Uterus (tissue), 4 donors: ENCODE measurements at places on chromosomes 12 and 14.

- DNase-seq = no peak
- no peak overlapping the region for H3K4me3 ChIP-seq
- no peaks in the 10 kb centered on the region for H3K27me3 ChIP-seq
- no peaks in the 10 kb centered on the region for H3K4me1 ChIP-seq
- H3K27ac ChIP-seq = no peak overlapping the region
Measured at GRCh38 chr14:52898496-52898895, 52.4 kb downstream of the FERMT2 start.

- H3K4me1 ChIP-seq = no peaks in the 10 kb centered on the region
- H3K27me3 ChIP-seq = no peaks in the 10 kb centered on the region
- DNase-seq = no peak
- no peak overlapping the region for H3K4me3 ChIP-seq
Measured at GRCh38 chr12:1444142-1444516, 150.3 kb downstream of the FBXL14 start.

DNA sequence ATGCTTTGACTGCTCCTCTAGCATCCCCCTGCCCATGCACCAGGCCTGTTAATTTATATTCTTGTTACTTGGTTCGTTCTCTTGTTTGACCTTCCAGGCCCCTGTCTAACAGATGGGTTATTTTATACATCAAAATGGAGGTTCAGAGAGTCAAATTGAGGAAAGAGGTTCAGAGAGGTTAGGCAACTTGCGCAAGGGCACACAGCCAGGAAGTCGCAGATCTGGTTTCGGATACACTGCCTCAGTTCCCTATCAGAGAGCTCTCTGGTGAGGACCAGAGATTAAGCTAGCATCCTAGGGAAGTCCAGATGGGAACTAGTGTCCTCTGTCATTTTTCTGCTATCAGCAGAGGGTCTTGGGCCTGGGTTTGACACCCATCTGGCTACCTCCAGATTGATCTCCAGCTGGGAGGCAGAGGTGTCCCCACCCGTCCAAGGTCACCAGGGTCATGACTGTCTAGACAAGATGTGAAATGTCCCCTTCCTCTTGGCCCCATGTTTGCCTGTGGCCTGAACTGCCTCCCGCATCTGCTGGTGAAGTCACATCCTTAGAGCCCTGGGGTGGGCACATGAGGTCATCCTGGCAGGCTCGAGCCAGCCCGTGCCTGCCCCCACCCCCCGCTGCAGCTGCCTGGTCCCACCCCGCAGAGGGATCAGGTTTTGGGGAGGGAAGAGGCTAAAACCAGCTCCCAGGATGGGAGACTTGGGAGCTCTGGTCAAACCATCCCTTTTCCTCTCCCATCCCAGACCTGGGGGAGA, 84.3 kb upstream of the NCOR2 start:
- no peaks in the 10 kb centered on the region for H3K27me3 ChIP-seq
- no peak overlapping the region for H3K4me3 ChIP-seq
- peaks cover 15% of the 10 kb centered on the region for H3K4me1 ChIP-seq
- H3K36me3 ChIP-seq = no peaks in the 10 kb centered on the region

- H3K4me1 ChIP-seq = no peaks in the 10 kb centered on the region
- DNase-seq = no peak
- no peaks in the 10 kb centered on the region for H3K27me3 ChIP-seq
- H3K4me3 ChIP-seq = no peak overlapping the region
- no peaks in the 10 kb centered on the region for H3K36me3 ChIP-seq
Measured at GRCh38 chr12:124278389-124279101, 16.3 kb upstream of the RFLNA start.

DNA sequence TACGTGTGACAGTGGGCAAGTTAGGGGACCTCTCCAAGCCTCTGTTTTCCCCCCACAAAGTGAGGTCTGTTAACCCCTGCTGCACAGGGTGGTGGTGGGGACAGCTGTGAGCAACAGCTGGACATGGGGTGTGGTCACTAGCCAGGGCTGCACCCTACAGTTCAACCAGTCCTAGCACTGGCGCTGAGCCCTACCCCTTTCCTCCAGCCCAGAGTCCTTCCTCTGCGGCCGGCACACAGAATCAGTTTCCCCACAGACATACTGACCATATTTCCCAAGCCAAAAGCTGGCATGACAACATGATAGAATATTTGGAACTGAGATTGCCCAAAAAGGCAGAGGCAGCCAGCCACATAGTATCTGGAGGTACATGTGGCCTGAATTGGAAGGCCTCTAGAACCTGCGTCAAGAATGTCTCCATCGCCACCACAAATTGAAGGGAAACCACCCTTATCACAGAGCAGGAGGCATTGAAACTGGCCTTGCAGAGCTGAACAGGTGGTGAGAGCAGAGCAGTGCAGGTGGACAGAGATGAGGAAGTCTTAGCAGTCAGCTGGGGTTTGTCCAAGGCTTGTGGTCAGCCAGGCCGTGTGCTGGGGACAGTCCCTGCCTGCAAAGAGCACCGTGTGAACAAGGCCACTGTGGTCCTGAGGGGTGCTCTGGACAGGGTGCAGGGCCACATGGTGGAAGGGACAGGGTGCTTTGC, 21.2 kb downstream of the DEGS2 start:
- no peak overlapping the region for H3K4me3 ChIP-seq
- no peaks in the 10 kb centered on the region for H3K4me1 ChIP-seq
- H3K27ac ChIP-seq = no peak overlapping the region
- DNase-seq = no peak

GRCh38 chr14:37559386-37559785, 35.7 kb downstream of the FOXA1 start:
- no peaks in the 10 kb centered on the region for H3K36me3 ChIP-seq
- no peak overlapping the region for H3K4me3 ChIP-seq
- H3K4me1 ChIP-seq = no peaks in the 10 kb centered on the region
- no peak for DNase-seq

- DNase-seq = no peak
- H3K4me1 ChIP-seq = peaks cover 4% of the 10 kb centered on the region
- H3K36me3 ChIP-seq = no peaks in the 10 kb centered on the region
- H3K4me3 ChIP-seq = no peak overlapping the region
- no peaks in the 10 kb centered on the region for H3K27me3 ChIP-seq
- H3K27ac ChIP-seq = peak overlapping the region; percentile 54
Measured at GRCh38 chr14:69693801-69694729, 72.9 kb upstream of the SRSF5 start.

GRCh38 chr14:70666361-70666686, 24.6 kb downstream of the TTC9 start:
- H3K27me3 ChIP-seq = no peaks in the 10 kb centered on the region
- no peak overlapping the region for H3K4me3 ChIP-seq
- no peak overlapping the region for H3K27ac ChIP-seq
- no peak for DNase-seq
- no peaks in the 10 kb centered on the region for H3K36me3 ChIP-seq
- H3K4me1 ChIP-seq = no peaks in the 10 kb centered on the region

DNA sequence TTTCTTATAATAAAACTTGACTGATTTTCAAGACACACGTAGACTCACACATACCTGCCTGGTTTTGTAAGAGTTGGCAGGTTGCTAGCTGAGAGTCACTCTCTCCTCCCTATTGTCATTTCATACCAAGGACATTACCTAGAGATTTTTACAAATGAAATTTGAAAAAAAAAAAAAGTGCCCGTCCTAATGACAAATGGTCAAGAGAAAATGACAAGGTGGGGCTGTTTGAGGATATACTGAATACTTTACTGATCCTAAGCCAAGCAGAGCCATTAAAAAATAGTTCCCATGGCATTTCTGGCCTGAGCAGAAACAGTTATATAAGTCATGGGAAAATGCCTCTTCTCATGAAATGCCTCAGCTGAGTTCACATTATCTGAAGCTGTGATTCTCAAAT, 150.2 kb downstream of the DYRK2 start:
- H3K36me3 ChIP-seq = no peaks in the 10 kb centered on the region
- no peak overlapping the region for H3K27ac ChIP-seq
- no peaks in the 10 kb centered on the region for H3K27me3 ChIP-seq
- no peak overlapping the region for H3K4me3 ChIP-seq
- no peak for DNase-seq
- no peaks in the 10 kb centered on the region for H3K4me1 ChIP-seq

- DNase-seq = peak; percentile 35
- H3K36me3 ChIP-seq = no peaks in the 10 kb centered on the region
- peak overlapping the region; percentile 96 for H3K27ac ChIP-seq
- H3K27me3 ChIP-seq = no peaks in the 10 kb centered on the region
- no peak overlapping the region for H3K4me3 ChIP-seq
Measured at GRCh38 chr14:68137704-68138619, 318.4 kb downstream of the RAD51B start.

- H3K27ac ChIP-seq = no peak overlapping the region
- H3K4me1 ChIP-seq = no peaks in the 10 kb centered on the region
- H3K4me3 ChIP-seq = no peak overlapping the region
- DNase-seq = no peak
Measured at GRCh38 chr14:100328495-100329163, 5.5 kb downstream of the SLC25A47 start.

DNA sequence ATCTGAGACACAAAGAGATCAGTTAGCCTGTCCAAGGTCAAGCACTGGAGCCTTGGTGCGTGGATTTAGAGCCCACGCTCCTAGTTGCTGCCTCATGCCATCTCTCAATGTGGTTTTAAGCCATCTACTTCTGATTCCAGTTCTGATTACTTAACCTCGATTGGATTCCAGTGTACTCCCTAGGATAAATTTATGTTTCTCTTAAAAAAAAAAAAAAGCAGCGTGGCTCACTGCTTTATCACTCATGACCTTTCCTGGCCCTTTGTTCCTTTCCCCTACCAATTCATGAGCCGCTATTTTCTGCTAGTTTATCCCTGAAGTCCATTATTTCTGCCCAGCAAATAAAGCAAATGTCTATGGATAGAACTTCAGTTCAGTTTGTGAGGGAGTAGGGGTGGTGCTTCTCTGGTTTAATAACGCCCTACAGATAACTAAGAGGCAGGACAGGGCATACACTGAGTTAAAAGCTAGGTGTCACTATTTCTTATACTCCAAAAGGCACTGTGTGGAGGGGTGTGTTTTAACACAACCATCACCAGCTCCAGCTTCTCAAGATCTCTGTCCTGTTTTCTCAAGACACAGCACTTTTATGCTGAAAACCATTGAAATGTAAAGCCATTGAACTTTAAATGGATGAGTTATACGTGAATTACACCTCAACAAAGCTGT, 9.8 kb upstream of the PARP11 start:
- H3K27me3 ChIP-seq = no peaks in the 10 kb centered on the region
- H3K27ac ChIP-seq = no peak overlapping the region
- H3K36me3 ChIP-seq = no peaks in the 10 kb centered on the region
- no peak for DNase-seq
- H3K4me3 ChIP-seq = no peak overlapping the region

GRCh38 chr12:57090924-57091637, 2.2 kb downstream of the NAB2 start:
- H3K4me3 ChIP-seq = peak overlapping the region; percentile 89
- no peaks in the 10 kb centered on the region for H3K27me3 ChIP-seq
- no peaks in the 10 kb centered on the region for H3K36me3 ChIP-seq
- DNase-seq = no peak
- peak overlapping the region; percentile 99 for H3K27ac ChIP-seq
- H3K4me1 ChIP-seq = peaks cover 22% of the 10 kb centered on the region

DNA sequence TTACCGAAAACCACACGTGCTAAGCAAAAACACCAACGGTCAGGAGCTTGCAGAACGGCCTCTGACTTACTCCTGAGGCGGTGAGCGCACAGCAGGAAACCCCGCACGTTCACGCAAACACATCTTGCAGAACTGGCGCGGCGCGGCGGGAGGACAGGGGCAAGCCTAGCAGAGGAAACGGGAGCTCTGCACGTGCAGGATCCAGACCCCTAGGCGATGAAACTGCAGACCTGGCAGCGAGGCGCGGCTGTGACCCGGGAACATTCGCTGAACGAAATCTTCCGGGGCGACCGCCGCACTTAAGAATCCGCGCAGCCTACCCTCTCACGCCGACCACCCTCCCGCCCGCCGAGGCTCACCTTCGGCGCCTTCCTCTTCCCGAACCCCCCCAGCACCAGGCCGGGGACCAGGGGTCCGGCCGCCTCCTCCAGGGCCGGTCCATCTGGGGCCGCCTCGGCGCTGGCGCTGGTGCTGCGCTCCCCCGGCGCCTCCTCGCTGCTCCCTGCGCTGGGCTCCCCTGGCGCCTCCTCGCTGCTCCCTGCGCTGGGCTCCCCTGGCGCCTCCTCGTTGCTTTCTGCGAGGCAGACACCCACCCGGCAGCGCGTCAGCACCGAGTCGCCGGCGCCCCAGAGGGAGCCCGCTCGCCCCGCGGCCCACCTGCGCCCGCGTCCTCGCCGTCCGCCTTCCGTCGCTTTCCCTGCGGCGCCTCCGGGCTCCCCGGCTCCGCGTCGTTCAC, 615 bp downstream of the DDX51 start:
- peak overlapping the region; percentile 90 for H3K4me3 ChIP-seq
- H3K4me1 ChIP-seq = peaks cover 20% of the 10 kb centered on the region
- DNase-seq = no peak
- no peaks in the 10 kb centered on the region for H3K36me3 ChIP-seq

DNA sequence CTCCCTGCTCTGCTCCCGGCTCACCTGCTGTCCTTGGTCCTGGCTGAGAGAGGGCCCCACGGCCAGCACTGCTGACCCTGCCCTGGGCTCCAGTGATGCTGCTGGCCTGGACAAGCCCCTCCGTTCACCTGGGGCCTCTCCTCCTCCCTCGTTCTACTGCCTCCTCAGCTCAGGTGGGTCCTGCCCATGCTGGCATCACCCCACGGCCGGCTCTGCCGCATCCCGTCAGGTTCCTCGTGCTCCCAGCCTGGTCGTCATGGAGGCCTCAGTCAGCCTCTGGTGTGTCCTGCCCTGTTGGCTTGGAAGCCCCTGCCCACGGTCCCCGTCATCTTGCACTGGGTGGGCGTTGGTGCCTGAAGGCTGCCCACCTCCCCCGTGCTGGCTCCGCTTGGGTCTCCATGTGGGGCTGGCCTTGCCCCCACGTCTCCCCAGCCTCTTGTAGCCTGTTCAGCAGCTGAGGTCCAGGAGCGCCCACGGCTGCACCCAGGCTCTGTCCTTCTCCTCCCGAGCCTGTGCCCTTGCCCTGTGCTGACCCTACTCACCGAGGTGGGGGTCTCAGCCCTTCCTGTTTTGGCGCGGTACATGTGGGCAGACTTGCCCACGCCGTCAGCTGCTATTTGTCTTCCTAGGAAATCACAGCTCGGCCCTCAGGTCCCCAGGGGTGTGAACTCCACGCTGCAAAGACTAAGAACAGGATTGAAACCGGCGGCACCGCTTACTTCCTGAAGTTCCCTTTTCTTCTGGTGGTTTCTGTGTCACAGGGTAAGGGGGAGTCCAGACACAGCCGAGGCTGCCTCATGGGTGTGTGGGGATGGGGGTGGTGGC, 121.6 kb downstream of the TMEM121 start:
- no peak overlapping the region for H3K27ac ChIP-seq
- no peak for DNase-seq
- H3K4me1 ChIP-seq = no peaks in the 10 kb centered on the region
- no peak overlapping the region for H3K4me3 ChIP-seq
- no peaks in the 10 kb centered on the region for H3K27me3 ChIP-seq
- no peaks in the 10 kb centered on the region for H3K36me3 ChIP-seq

DNA sequence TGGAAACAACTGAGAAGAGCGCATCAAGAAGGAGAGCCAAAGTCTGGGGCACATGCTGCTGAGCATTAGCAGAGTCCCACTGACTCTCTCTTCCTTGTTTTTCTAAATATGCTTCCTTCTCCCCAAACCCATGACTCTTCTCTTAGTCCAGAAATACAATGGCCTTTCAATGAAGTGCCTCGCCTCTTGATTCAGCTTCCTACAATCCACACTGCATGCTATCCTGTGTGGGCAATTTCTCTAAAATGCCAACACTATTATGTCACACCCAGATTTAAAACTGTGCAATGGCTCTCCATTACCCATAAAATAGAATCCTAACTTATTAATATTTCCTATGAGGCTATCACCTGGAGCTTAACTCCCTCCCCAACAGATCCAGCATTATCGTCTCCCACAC, 198.6 kb downstream of the RPAP3 start:
- H3K27ac ChIP-seq = no peak overlapping the region
- no peaks in the 10 kb centered on the region for H3K27me3 ChIP-seq
- H3K36me3 ChIP-seq = no peaks in the 10 kb centered on the region
- DNase-seq = no peak

GRCh38 chr12:43711348-43711747, 47.2 kb downstream of the PUS7L start:
- no peaks in the 10 kb centered on the region for H3K27me3 ChIP-seq
- no peaks in the 10 kb centered on the region for H3K4me1 ChIP-seq
- no peak for DNase-seq
- no peaks in the 10 kb centered on the region for H3K36me3 ChIP-seq
